ENCODE measurements at places on chromosomes 12 and 14. TPM values are rescaled to one million over a fixed set of nuclear protein-coding genes. Genes with fewer than 3 reads are reported as not detected.

The GPRC5D gene
- total RNA-seq, result not detected

The MUCL1 gene
- total RNA-seq, result not detected

The PTCSC3 gene
- total RNA-seq, result not detected

The KRT80 gene
- total RNA-seq, result not detected

The STRN3 gene
- 20.9 TPM for total RNA-seq

The JAG2 gene
- 0.37 TPM for total RNA-seq

DNA sequence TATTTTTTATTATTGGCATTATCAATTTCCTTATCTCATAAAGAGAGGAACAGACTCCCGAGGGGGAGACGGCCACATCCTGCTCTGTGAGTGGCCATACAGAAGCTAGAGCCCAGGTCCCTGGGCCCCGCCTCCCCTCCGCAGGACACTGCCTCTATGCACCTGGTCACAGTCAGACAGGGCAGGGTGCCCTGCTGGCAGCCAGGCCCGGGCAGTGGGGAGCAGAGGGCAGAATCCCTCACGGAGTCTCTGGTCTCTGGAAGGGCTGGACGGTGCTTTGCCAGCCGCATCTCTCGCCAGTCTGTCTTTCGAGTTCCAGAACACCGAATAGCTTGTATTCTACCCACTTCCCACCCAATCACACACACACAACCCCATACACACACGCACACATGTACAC, 16.4 kb upstream of the CACNA2D4 start:
- no peak for DNase-seq

DNA sequence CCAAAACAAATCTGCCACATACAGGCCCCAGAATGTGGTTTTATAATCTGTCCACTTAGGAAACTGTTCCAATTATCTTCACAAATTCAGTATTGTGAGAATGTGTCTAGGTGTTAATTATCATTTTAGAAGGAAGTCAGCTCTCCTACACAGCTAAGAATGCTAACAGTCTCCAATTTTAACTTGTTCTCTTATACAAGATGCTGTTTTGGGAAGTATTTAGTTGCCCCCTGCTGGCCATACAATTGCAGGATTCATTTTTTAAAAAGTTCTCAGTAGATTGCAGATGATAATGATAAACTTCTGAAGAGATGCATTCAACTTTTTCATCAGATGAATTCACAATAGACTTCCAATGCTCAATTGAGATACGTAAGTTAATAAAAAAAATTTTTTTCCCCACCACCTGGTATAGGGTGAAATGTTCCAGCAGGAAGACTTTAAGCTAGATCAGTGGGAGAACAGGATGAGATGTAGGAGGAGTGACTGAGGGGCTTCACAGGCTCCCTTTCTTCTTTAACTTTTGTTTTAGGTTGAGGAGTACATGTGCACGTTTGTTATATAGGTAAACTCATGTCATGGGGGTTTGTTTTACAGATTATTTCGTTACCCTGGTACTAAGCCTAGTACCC, 27.3 kb upstream of the OSBPL8 start:
- DNase-seq, result peak; percentile 42

- DNase-seq, result no peak
Observed at GRCh38 chr12:64892561-64892960, 68.1 kb downstream of the TBC1D30 start.

DNA sequence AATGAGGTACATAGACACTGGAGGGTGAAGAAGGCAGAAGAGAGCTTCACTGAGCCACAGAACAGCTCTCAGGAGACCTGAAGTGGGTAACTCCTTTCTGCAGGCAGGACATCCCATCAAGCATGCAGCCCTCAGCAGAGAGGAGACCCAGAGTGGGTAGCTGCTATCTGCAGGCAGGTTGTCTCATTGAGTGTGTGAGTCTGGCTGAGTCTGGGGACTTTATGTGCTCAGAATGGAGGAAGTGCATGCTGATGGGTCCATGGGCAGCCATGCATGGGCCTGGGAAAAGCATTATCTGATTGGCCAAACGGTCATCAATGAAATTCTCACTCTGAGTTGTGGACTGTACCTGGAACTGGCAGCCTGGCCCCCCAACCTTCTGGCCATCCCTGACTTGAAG, 14.7 kb upstream of the HIGD1C start:
- DNase-seq, result no peak

DNA sequence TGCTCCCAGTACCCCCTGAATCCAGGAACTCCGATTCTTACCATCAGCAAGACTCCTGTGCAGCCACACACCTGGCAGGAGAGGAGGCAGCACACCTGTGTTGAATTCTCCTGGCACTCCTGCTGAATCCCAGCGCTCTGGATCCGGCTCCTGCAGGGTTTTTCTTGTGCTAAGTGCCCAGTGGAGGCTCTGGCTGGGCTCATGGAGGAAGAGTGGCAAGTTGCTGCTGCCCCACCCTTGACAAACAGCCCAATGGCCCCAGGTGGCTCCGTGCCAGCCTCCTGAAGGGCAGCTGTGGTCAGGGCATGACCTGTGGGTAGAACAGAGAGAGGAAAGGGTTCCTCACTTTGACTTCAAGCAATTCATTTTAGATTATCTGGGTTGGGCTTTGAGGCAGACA, 20.0 kb downstream of the CRACR2A start:
- no peak for DNase-seq

- peak; percentile 92 for DNase-seq
Observed at GRCh38 chr14:101721951-101722661, 39.4 kb upstream of the PPP2R5C start.

- DNase-seq, result no peak
Observed at GRCh38 chr12:17954788-17955187, 135.2 kb downstream of the RERGL start.

- no peak for DNase-seq
Observed at GRCh38 chr14:51616724-51617409, 34.8 kb upstream of the FRMD6 start.

DNA sequence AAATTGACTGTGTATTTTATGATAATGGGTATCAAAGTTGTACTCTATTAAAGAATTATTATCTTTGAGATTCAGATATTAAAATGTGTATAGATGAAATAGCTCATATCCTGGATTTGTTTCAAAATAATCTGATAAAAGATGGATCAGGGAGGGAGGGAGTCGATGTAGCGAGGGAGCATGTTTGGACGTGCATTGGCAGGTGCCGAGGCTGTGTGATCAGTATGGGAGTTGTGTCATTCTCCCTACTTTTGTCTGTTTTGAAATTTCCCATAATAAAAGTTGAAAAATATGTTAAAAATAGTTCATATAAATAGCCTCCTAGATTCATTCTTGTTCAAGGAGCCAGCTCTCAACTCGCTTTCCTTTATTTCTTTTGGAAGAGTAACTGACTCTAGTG, 171.6 kb upstream of the HIF1A start:
- DNase-seq, result no peak

DNA sequence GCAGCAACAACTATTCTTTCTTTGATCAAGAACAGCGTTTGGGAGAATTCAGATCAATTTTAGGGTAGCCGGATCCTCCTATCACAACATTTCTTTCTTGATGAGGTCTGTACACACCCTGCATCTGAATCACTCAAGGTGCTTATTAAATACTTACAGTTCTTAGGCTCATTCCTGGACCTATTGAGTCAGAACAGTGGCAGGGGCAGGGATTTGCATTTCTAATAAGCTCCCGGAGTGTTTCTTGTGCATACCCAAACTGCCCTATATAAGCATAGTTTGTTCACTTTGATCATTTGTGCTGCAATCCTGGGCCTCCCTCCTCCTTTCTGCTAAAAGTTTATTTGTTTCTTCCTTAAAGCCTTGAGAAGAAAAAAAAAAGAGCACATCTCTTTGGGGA, 80.5 kb upstream of the RPH3A start:
- DNase-seq, result no peak

DNA sequence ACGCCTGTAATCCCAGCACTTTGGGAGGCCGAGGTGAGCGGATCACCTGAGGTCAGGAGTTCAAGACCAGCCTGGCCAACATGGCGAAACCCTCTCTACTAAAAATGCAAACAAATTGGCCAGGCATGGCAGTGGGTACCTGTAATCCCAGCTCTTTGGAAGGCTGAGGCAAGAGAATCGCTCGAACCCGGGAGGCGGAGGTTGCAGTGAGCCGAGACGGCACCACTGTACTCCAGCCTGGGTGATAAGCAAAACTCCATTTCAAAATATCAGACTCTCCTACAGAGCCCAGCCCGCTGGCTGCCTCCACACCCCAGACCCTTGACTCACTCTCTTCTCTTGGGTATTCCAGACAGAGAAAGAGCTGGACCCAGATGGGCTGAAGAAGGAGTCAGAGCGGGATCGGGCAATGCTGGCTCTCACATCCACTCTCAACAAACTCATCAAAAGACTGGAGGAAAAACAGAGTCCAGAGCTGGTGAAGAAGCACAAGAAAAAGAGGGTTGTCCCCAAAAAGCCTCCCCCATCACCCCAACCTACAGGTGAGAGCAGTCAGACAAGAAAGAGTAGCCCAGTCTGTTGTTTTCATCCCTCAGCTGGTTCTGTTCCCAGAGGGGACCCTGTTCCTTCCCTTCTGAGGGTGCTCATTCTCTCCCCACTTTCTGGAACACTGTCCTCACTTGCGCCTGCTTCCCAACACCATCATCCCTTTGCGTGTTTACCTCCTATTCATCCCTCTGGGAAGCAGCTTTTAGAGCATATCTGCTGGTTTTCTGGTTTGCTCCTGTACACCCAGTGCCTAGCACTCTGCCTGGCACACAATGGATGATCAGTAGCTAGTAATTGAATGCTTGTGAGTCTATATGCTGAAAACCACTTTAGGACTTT, 19.7 kb downstream of the AGAP2 start:
- no peak for DNase-seq

DNA sequence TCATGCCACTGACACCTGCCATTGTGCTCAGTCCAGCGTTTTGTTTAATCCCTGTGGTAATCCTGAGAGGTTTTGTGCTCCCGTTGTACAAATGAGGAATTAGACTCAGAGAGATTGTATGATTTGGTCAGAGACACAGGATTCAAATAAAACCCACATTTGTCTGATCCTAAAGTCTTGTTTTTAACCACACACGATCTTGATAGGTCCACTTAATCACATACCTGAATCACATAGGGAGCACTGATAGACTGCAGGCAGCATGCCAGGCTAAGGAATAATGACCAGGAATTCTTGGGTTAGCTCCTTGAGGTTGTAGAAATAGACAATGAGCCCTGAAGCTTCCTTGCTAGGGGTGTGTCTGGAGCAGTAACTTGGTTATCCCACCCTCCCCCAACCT, 202.6 kb upstream of the RGS6 start:
- DNase-seq, result no peak
